ENCODE measurements at places on chromosomes 16 and 17.

- DNase-seq, result no peak
Measured at GRCh38 chr16:57756424-57757325, 21.1 kb downstream of the KATNB1 start.

- DNase-seq, result no peak
Measured at GRCh38 chr17:73283841-73284282, 22.2 kb upstream of the CPSF4L start.

DNA sequence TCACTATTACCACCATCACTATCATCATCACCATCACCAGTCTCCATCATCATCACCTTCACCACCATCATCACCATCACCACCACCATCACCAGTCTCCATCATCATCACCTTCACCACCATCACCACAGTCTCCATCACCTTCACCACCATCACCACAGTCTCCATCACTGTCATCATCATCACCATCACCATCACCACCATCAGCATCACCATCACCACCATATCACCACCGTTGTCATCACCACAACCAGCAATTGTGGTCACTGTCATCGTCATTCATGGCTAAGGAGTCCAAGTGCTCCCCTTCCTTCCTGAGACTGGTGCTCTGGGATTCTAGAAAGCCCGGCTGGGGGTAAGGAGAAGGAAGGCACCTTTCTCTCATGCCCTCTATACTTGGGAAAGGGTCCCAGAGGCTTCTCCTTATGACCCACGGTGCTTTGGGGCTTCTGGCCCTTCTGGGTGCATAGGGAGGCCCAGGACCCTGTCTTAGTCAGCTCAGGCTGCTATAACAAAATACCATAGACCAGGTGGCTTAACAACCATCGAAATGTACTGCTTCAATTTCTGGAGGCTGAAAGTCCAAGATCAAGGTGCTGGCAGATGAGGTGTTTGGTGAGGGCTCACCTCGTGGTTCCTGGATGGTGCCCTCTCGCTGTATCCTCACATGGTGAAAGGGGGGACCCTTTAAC, 93.4 kb upstream of the GSE1 start:
- no peak for DNase-seq

GRCh38 chr16:58582971-58583765, 46.5 kb downstream of the CNOT1 start:
- no peak for DNase-seq

GRCh38 chr16:83669456-83669855, 138.3 kb upstream of the HSBP1 start:
- no peak for DNase-seq

DNA sequence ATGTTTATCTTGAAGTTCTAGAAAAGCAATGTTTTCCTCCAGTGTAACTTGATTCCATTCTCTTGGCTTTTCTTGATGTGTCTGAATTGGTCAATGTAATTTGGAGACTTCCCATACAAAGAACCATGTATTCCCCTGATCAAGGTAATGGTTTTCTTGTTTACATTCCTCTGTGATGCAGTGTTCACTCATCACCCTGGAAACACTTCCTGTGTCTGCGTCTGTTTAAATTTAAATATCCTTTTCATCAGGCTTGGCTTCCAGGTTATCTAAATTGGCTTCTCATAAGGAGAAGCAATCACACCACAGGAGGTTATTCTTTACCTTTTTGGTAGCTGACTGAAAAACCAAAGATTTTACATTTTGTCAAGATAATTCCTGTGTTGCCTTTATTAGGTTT, 237.3 kb upstream of the WSCD1 start:
- DNase-seq, result no peak

- no peak for DNase-seq
Measured at GRCh38 chr17:28446716-28447395, 26.6 kb upstream of the SLC13A2 start.

- DNase-seq, result no peak
Measured at GRCh38 chr17:55411463-55411855, 10.2 kb downstream of the MMD start.

DNA sequence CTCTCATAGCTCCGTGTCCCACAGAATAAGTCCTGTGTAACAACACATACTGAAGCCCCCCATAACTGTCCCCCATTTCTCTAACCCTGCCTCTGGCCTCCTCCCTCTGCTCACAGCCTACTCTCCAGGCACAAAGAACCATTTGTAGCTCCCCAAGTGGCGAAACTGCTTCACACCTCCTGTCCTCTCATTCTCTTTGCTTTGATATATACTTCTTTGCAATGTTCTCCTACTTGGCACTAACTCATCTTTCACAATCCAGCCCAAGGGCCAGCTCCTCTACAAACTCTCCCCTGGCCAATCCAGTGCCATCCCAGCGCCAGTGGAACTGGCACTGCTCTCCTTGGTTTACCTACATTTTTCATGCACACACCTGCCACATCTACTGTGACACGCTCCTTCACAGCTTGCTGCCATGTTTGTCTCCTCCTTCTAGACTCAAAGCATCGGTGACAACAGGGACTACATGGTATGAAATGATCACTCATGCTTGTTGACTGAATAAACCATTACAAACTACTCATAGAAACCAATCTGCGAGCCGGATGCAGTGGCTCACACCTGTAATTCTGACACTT, 12.8 kb downstream of the CYTH1 start:
- no peak for DNase-seq

GRCh38 chr16:51624080-51624775, 473.2 kb upstream of the SALL1 start:
- DNase-seq, result no peak

- DNase-seq, result no peak
Measured at GRCh38 chr16:69581297-69581696, 15.5 kb downstream of the NFAT5 start.

- peak; percentile 47 for DNase-seq
Measured at GRCh38 chr16:5033256-5034166, at the start of gene NAGPA. NAGPA (minus strand) TSS chr16:5033935; CDS start chr16:5033914, 21 bp downstream.

DNA sequence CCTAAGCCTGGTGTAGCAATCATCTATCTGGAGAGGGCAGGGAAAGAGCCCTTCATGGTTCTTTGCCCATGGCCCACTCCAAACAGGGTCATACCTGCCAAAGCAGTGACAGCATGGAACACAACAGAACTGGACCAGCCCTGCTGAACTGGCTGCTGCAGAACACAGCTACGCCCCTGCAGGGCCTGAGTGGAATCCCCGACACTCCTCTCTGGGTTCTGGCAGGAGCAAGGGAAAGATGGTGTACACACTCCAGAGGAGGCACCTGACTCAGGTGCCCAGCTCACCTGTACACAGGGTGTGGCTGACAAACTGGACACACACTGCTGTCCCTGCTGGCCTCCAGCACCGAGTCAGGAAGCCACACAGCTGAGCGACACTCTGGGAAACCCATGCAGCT, 19.8 kb downstream of the MIEF2 start:
- no peak for DNase-seq

DNA sequence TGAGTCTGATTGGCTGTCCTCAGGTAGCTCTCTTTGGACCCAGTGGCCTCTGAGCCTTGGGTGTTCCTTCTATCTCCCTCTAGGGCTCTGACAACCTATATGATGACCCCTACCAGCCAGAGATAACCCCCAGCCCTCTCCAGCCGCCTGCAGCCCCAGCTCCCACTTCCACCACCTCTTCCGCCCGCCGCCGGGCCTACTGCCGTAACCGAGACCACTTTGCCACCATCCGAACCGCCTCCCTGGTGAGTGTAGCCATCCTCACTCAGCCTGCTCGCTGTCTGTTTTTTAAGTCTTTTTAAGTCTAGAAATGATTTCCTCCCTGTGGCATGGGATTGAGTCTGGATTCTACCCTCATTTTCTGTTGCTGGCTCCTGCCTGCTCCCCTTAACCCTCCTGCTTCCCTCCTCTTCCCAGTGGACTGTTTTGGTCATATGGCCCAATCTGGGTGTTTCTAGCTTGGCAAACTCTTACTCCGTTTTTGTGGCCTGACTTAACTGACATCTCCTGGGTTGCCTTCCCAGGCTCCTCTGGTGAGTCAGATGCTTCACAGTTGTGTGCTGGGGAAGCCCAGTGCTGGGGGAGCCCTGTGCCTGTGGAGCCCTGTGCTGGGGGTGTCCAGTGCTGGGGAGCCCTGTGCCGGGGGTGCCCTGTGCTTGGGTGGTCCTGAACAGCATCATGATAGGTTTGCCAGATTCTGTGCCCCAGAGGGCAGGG, 9.9 kb downstream of the TAOK2 start:
- DNase-seq, result no peak

- no peak for DNase-seq
Measured at GRCh38 chr17:61492759-61493526, 40.7 kb downstream of the TBX4 start.

DNA sequence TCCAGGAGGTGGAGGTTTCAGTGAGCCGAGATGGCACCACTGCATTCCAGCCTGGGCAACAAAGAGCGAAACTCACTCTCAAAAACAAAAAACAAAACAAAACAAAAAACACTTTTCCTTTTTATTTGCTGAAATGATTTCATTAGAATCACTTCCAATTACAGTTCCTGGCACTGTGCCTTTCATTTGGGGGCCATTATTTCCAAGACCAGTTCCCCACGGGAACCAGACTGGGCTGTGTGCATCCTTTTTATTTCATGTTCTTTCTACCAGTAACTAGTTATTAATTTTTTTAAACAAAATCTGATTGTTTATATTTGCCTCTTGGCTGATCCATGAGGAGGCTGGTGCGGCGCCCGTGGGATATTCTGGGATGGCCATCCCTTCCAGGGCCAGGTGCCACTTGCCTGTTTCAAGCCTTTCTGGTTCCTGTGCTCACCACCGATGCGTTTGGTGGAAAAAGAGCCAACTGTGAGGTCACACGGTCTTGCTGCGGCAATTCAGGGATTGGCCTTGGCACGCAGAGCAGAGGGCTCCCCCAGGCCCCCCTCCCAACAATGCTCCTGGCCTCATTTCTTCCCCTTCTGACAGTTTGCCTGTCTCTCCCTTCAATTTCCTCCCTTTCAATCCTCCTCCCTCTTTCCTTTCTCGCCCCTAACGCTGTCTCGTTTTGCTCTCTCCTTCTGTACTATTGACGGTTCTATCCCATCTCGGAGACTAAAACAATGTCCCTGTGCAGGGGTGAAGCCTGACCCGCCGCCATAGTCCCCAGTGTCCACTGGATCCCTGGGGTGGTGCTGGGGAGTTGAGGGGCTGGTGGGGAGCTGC, 13.4 kb downstream of the UBALD1 start:
- peak; percentile 49 for DNase-seq

GRCh38 chr16:57347858-57348257, 10.7 kb upstream of the CCL22 start:
- DNase-seq, result no peak

DNA sequence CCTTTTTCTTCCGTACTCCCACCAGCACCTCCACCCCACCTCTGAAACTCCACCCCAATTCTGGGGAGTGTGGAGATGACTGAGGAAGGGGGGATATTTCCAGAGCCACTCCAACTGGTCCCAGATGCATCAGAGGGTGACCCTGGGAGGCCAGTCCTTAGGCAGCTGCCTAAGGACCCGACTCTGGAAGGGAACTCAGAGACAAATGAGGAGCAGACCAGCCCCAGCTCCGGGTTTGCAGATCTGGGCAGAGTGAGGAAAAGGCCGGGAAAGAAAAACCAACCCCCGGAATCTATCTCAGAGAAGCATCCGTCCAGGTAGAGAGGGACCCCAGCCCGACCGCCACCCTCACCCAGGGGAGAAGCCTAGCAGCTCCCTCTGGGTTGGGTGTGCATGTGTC, 41.5 kb downstream of the SOCS3 start:
- DNase-seq, result no peak

GRCh38 chr17:37047631-37048104, 98.9 kb downstream of the AATF start:
- peak; percentile 72 for DNase-seq

DNA sequence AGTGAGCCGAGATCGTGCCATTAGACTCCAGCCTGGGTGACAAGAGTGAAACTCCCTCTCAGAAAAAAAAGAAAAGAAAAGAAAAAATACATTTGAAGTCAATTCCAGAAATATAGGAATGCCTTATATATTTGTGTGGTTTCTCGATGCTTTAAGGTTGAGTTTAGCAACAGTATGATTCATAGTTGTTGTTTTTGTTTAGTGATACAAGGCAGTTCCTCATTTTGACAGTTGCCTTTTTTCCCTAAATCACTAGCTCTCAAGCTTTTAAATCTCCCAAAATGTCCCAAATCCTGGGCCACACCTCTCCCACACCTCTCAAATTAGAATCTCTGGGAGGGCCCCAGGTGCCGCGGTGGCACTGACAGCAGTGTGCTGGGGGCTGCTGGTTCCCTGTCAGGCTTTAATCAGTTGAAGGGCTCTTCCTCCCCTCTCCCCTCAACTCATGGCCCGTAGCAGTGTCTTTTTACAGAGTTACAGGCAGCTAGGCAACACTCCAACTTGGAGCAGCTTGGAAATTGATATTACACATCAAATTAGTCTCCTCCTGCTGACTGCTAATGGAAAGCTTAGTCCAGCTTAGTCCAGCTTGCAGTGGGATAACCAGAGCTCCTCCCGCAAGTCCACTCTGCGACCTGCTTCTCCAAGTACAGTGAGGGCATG, 58.4 kb downstream of the EPN2 start:
- DNase-seq, result no peak

DNA sequence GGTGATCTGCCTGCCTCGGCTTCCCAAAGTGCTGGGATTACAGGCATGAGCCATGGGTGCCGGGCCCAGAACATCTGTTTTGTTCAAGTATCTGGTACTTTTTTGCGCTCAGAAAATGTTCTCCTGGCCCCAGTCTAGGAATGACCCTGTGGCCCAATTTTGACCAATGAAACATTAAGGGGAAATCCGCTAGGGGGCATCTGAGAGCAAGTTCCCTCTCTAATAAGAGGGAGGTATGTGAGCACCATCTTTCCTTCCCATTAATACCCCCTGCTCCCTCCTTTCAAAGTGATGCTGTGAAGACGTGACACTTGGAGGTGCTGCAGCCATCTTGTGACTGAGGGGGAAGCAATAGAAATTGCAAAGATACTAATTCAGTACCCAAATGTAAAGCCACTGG, 16.5 kb upstream of the CLEC3A start:
- DNase-seq, result no peak

- no peak for DNase-seq
Measured at GRCh38 chr17:1714427-1714979, 4.3 kb upstream of the TLCD2 start.

- DNase-seq, result no peak
Measured at GRCh38 chr16:82626791-82627261, at the start of gene CDH13. CDH13 (plus strand) TSS chr16:82626969.
